ENCODE measurements at places on chromosomes 5 and 9.

DNA sequence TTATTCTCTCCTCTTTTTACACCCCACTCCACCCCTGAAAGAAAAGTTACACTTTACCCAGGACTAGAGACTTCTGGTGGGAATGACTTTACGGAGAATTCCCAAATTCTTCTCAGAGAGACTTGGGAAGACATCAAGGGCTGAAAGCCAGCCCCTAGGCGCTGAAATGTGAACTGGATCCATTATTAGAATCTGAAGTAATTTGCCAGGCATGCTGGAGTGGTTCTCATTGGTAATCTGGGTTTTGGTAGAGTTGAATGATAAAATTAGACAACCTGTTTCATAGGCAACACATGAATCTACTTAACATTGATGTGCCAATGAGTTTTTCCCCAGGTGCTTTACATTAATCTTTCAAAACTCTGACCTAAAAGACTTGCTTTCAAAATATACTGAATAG, 324.8 kb downstream of the ADAMTS6 start:
- peaks cover 3% of the 10 kb centered on the region for H3K36me3 ChIP-seq
- no peak overlapping the region for H3K27ac ChIP-seq
- peaks cover 15% of the 10 kb centered on the region for H3K4me1 ChIP-seq
- no peaks in the 10 kb centered on the region for H3K27me3 ChIP-seq

- H3K4me3 ChIP-seq = no peak overlapping the region
- DNase-seq = no peak
- no peaks in the 10 kb centered on the region for H3K27me3 ChIP-seq
- peaks cover 6% of the 10 kb centered on the region for H3K4me1 ChIP-seq
- no peaks in the 10 kb centered on the region for H3K36me3 ChIP-seq
- H3K27ac ChIP-seq = peak overlapping the region; percentile 27
These were observed 212.3 kb upstream of the IRX4 start for GRCh38 chr5:2095011-2095410.

- H3K27ac ChIP-seq = no peak overlapping the region
- H3K4me3 ChIP-seq = no peak overlapping the region
- DNase-seq = no peak
- peaks cover 34% of the 10 kb centered on the region for H3K27me3 ChIP-seq
- H3K36me3 ChIP-seq = no peaks in the 10 kb centered on the region
- no peaks in the 10 kb centered on the region for H3K4me1 ChIP-seq
These were observed 12.9 kb downstream of the OTULINL start for GRCh38 chr5:14594378-14595074.

GRCh38 chr5:115209279-115209678, 39.6 kb upstream of the TRIM36 start:
- H3K4me1 ChIP-seq = peaks cover 26% of the 10 kb centered on the region
- H3K4me3 ChIP-seq = no peak overlapping the region
- no peak for DNase-seq
- no peaks in the 10 kb centered on the region for H3K27me3 ChIP-seq
- H3K36me3 ChIP-seq = peaks cover 15% of the 10 kb centered on the region

DNA sequence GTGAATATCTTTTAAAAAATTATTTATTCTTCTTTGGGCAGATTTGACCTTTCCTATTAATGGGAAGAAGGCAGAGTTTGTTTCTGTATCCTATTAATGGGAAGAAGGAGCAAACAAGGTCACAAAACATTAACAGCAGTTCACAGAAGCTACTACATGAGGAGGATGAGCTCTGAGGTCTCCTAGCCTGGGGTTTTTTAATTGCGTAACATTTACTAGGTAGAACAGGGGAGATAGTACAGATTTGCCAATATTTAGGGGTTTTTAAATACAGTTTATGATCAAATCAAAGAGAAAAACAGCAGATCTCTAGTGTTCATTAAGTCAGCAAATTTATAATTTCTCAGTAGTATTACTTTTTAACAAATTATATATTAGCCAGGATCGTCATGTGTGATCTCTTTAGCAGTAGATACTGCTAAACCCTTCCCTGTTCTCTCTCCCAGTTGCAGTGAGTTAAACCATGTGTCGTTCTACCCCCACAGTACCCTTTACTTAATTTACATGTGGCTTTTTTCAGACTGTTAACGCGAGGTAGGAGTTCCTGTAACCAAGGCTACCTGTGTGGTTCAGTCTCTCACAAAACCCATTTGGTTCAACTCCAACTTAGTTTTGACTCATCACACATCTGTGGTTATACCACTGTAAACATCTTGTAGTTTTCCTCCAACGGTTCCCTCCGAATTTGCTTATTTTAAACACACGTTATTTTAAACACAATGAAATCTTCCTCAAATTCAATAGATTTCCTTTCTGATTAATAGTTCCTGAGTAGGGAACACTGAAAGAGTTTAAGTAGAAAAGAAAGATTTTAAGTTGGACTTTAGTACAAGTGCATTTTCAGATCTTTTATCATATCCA, 13.3 kb downstream of the SLC25A46 start:
- H3K4me1 ChIP-seq = no peaks in the 10 kb centered on the region
- no peak overlapping the region for H3K4me3 ChIP-seq
- no peak overlapping the region for H3K27ac ChIP-seq
- H3K36me3 ChIP-seq = peaks cover 28% of the 10 kb centered on the region

All from osteocyte (in vitro differentiated cells).